Kidney epithelial cell (primary cell): ENCODE measurements at places on chromosomes 6 and 20.
A peak's percentile ranks its signal among the peaks of the same experiment; 100 is the strongest.

DNA sequence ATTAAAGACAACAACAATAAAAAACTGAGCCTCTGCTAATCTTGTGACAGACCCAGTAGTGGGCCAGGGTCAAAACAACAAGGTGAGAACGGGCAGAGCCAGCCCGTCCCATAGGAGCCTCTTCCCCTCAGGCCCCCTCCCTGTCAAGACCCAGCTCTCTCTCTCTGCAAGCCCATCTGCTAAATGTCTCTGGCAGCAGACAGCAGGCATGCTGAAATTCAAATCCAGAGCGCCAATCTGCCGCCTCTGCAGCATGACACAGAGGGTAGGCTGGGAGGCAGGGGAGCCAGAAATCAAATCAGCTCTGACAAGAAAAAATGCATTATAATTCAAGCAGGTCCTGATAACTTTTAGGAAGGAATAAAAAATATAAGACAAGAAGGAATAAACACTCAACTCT lies 26.3 kb downstream of the METTL24 start:
- DNase-seq: no peak

DNA sequence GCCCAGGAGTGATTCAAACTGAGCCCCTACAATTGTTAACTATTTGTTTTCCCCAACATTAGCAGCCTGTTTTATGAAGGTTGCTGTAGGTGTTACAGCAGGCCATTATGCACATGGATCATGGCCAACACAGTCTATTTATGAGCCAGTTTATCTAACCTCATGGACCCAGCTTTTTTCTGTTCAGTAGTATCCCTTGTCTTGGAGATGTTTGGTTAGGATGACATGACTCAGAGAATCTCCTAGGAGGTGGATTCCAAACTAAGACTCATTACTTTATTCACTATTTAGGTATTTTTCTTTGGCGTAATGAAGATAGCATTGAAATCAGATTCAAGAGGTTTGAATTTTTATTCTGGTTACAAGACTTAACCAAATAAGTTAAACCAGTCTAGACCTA lies 62.8 kb upstream of the TFB1M start:
- peak; percentile 53 for DNase-seq

DNA sequence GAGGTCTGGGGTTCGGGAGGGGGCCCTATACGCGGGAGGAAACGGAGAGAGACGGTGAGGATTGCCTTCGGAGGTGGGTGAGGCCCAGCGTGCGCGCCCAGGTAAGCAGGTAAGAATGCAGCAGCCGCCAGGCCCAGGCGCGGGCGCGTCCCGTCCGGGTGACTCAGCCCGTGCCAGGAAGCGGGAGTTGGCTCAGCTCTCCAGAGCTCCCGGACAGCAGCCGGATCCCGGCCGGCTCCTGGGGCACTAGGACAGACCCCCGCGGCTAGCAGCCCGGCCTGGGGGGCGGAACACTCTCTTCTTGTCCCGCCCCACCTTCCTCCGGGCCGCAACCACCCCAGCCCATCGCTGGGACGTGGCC lies 1.5 kb upstream of the MDFI start:
- no peak for DNase-seq

- no peak for DNase-seq
These were observed 1.1 kb upstream of the LSM14B start for GRCh38 chr20:62120990-62121775.

- DNase-seq: no peak
These were observed 24.5 kb downstream of the KCNK5 start for GRCh38 chr6:39204646-39205244.

- DNase-seq: no peak
These were observed 95.6 kb upstream of the RALGAPA2 start for GRCh38 chr20:20808016-20808415.

DNA sequence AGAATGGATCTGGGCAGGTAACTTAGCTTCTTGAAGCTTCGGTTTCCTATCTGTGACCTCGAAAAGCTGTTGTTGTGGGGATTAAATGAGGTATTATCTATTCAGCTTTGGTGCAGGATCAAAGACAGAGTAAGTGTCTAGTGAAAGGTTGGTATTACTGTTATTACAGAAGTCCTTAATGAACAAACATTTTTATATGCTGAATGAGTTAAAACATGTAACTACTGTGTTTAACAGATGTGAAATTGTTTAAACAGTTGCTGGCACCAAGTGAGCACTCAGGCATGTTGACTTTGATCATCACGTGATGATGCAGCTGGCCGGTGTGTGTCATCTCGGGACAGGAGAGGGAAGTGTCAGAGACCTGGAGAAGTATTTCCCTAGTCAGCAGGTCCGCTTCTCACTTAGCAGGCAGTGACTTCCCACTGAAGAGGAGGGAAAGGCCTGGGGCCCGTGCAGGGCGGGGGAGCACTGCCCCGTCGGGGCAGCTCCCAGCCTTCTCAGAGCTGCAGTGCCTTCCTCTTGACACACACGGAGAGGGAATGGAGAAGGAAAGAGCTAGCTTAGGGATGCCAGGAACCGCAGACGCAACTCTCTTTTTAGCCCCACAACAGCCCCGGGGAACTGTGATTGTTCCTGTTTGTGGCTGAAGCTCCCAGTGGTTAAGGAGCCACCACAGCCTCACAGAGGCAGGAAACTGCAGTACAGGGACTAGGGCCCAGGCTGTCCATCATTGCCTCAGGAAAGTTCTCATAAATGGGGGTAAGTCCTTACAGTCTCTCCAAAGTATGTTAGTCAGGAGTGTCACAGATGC lies 18.0 kb downstream of the TUBB2A start:
- DNase-seq: peak; percentile 62

DNA sequence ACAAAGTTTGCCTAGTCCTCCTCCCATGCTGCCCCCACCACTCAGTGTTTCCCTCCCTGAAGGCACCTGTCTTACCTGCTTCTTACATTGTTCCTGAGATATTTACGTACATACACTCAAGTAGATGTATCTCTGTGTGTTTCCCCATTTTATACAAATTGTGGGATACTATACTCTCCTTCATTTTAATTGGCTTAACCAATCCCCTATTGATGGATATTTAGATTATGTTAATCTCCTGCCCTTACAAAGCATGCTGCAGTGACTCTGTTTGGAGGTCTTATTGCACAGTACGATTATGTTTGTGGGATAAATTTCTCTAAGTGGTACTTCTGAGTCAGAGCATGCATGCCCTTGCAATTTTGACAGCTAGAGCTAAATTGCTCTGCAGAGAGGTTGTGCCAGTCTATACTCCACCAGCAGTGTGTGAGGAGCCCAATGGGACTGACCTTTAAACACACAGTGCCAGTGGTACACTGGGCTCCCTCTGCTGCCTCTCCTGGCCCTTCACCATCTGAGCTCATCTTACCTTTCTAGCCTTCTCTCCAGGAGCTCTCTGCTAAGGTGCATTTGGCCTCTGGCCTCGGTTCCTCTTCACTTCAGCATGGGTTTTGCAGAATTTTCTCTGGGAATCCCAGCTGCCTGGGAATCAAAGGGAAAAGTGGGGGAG lies 57.4 kb downstream of the LYRM2 start:
- no peak for DNase-seq

GRCh38 chr6:34527751-34528670 lies 28.1 kb downstream of the SPDEF start:
- no peak for DNase-seq

DNA sequence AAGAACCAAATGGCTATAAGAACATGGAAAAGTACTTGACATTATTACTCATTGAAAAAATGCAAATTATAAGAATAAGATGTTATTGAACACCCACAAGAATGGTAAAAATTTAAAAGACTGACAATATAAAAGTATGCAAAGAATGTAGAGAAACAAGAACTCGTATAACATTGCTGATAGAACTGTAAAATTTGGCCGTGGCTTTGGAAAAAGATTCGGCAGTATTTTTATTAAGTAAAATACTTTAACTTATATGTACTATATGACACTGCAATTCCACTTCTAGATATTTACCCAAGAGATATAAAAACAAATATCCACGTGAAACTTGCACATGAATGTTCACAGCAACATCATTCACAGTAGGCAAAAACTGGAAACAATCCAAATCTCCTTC lies 239.2 kb downstream of the TPBG start:
- no peak for DNase-seq
